HepG2 (cell line): ENCODE measurements at places on chromosomes 1 and 21.

GRCh38 chr1:153393926-153394325, 3.1 kb upstream of the S100A8 start:
- DNase-seq = no peak

DNA sequence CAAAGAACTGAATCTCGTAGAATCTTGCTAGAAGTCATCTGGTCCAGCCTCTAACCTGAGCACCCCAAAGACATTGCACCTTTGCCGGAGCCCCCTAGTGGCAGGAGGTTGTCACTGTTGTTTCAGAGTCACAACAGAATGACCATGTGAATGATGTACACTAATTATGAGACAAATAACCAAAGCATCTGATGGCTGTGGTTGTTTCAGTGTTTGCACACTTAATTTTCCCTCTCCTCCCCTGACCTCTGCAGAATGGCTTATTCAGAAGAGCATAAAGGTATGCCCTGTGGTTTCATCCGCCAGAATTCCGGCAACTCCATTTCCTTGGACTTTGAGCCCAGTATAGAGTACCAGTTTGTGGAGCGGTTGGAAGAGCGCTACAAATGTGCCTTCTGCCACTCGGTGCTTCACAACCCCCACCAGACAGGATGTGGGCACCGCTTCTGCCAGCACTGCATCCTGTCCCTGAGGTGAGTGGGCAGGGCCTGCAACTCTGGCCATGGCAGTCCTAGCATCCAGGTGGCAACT, 26.4 kb downstream of the TRAF5 start:
- peak; percentile 79 for DNase-seq

- DNase-seq = no peak
These were observed 12.1 kb upstream of the PROK1 start for GRCh38 chr1:110438893-110439292.

- no peak for DNase-seq
These were observed 64.4 kb upstream of the TLR5 start for GRCh38 chr1:223207293-223208066.

GRCh38 chr21:25507522-25507921, 99.8 kb downstream of the MRPL39 start:
- DNase-seq = no peak

- no peak for DNase-seq
These were observed 9.8 kb downstream of the BTG3 start for GRCh38 chr21:17602874-17603273.

GRCh38 chr1:245485996-245486395, 331.2 kb downstream of the KIF26B start:
- no peak for DNase-seq

- DNase-seq = peak; percentile 22
These were observed 1.1 kb downstream of the ZSWIM5 start for GRCh38 chr1:45205011-45205909.

DNA sequence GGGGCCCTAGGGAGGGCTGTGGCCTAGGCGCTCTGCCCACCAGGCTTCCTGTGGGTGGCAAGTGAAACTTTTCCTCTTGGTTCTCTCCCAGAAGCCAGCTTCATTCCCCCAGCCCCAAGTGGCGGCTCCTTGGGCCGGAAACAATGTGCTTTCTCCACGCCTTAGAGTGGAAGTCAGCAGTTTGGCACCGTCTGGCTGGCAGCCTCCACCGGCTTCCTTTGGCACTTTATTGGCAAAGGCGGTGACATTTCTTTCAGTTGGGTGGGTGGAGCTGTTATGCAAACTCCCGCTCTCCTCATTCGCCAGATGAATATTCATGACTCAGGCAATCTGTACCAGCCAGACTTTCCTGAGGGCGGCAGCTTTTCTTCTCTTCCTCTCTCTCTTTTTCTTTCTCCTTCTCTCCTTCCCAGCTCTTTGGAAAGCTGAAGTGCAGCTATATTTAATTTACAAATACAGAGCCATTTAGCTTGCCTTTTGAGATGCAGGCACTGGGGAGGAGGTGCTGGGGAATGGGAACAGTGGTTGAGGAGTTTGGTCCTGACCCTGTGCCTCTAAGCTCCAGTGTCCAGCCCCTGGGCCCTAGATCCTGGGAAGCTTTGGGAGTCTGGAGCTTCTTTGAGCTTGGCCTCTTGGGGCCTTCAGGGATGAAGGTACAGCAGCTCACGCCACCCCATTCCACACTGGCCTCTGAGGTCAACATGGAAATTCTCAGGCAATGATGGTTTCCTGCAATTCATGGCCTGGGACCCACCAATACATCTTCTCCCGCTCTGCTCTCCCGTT, 67.8 kb upstream of the POU3F1 start:
- no peak for DNase-seq

GRCh38 chr1:44701141-44701573, 26.6 kb downstream of the ARMH1 start:
- peak; percentile 83 for DNase-seq

GRCh38 chr1:175287377-175287776, 94.8 kb upstream of the KIAA0040 start:
- DNase-seq = no peak

- DNase-seq = no peak
These were observed 11.6 kb upstream of the SLC27A3 start for GRCh38 chr1:153763365-153764225.

GRCh38 chr1:8712413-8713231, 104.8 kb downstream of the RERE start:
- peak; percentile 87 for DNase-seq

- no peak for DNase-seq
These were observed 490.5 kb upstream of the CHRM3 start for GRCh38 chr1:238895911-238896310.

DNA sequence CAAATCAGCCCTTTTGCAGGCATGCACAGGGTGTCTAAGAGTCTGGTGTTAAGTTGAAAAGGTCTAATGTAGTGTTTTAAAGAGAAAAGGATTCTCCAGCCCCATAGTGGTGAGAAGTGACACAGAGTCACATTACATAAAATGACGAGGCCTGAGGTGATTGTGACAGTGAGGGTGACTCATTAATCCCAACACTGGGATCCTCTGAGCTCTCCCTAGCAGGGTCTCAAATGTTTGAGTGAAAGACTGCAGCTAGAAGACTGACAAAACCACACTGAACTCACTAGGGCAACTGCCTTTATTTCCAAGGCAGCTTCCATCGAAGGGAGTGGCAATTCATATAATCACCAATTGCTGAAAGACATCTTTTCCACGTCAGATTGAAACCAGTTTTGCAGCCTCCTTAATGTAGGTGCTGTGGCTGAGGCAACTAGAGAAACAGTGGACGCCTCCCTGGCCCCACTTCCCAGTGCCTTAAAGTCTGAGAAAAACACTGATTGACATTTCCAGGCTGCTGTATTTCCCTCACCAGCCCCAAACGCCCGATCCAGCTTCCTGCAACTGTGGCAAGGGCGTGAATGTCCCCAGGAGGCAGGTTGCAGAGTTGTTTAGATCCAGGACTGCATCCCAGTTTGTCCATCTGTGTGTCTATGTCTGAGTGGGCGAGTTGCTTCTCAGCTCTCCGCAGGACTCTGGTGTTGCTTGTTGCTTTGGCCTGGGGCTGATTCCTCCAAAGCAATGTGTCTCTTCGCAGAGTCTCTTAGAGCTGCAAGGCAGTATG, 81.4 kb downstream of the RUNX1 start:
- peak; percentile 42 for DNase-seq

DNA sequence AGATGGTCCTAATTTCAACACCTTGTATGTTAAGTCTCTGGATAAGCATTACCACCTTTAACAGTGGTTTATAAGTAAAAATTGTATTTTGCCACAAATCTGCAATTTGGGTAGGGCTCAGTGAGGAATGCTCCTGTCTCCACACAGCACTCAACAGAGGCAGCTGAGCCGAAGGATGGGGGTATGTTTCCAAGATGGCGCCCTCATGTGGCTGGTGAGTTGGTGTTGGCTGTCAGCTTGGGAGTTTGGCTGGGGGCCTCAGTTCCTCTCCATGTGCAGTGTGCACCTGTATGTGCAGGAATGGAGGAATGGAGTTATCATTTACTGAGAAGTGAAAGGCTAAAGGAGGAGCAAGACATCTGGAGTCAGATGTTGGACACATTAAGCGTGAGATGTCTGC, 136.8 kb downstream of the GABPA start:
- DNase-seq = no peak

DNA sequence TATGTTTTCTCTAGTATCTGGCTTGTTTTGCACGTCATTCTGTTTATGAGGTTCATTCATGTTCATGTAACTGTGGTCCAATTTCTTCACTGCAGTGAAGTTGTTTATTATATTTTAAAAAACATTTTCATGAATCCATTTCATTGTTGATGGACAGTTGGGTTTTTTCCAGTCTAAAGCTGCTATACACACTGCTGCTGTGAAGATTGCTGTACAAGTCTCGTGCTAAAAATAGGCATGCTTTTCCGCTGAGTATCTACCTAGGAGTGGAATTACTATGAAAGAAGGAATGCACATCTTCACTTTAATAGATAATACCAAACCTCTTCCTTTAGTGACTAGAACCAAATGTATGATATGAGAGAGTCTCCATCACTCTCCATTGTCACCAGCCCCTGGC, 49.0 kb upstream of the ETS2 start:
- no peak for DNase-seq
